ENCODE measurements at places on chromosomes 6 and 20.

- DNase-seq, result no peak
These were observed 35.4 kb upstream of the RCAN2 start for GRCh38 chr6:46526607-46527006.

- no peak for DNase-seq
These were observed 400.1 kb downstream of the NKAIN2 start for GRCh38 chr6:124203812-124204167.

DNA sequence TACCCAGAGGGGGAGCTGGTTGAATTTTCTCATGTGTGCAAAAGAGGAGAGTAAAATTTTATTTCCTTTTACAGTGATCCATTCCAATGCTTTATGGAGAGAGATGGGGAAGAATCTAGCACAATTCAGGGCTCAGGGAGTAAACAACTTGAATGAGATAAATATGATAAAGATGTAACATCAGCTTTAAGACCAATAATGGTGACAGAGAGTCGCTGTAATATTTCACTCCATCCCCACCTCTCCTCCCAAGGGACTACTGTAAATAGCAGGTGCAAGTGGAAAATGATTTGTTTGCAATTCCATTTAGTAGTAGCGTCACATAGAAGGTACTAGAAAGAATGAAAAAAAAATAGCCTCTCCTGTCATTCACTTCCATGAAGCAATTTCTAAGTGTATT is 4.8 kb downstream of the CRISP3 start:
- DNase-seq, result no peak

DNA sequence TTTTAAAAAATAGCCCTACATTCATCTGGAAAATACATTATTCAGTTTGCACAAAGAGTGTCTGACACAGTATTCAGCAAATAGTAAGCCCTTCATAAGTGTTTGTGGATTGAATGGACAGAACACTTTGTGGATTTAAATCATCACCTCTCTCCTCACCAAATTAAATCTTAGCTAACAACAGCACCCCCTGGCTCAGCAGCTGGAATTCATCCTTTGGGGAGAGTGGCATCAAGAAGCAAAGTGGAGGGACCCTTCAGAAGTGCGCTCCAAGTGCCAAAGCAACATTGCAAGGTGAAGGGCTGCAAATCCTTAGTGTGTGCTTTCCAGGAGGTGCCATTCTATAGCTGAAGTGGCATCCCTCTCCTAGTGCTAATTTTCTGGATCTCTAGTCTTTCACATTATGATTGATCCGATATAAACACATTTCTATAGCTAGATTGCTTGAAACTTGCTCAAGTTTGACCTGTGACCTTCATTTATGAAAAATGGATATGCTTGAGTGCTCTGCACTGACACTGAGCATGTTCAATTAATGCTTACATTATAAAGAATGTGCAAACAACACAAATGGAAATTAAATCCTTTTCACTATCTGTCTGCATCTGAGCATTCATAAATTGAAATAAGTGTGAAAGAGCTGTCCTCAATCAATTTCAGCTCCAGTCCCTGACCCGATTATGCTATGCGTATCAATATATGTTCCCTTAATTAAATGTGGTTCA is 891.7 kb downstream of the C6orf118 start:
- DNase-seq, result no peak

DNA sequence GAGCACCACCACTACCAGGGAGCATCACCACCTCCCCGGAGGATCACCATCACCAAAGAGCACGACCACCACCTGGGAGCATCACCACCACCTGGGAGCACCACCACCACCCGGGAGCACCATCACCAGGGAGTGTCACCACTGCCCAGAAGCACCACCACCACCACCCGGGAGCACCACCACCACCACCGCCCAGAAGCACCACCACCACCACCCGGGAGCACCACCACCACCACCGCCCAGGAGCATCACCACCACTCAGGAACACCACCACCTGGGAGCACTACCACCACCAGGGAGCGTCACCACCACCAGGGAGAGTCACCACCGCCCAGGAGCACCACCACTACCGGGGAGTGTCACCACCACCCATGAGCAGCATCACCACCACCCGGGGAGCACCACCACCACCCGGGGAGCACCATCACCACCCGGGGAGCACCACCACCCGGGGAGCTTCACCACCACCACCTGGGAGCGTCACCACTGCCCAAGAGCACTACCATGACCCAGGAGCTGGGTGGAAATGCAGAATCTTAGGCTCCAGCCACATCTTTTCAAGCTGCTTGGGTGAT is 237.3 kb downstream of the SOD2 start:
- DNase-seq, result no peak

GRCh38 chr20:60812561-60812960 is 439.5 kb upstream of the CDH4 start:
- no peak for DNase-seq

- DNase-seq, result no peak
These were observed 24.2 kb downstream of the KIAA0319 start for GRCh38 chr6:24621626-24622289.

GRCh38 chr20:21971436-21971835 is 266.0 kb downstream of the PAX1 start:
- no peak for DNase-seq

DNA sequence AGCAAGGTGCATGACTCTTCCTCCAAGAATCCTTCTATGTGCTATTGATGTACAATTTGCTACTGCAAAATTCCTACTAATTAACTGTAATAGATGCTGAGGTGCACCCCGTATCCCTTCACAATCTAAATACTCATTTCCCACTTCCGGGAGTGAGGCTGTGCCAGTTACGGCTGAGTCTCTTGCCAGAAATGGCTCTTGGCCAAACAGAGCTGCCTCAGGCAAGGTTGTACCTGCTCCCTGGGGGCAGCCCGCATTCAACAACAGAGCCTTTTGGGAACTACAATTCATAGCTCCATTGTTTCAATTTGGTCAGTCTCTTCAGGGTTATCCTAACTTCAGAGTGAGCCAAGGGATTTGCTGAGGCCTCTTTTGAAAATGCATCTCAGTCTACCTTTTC is 789.8 kb upstream of the MAP3K7 start:
- no peak for DNase-seq

- no peak for DNase-seq
These were observed 42.6 kb upstream of the HDGFL1 start for GRCh38 chr6:22526736-22527135.

- no peak for DNase-seq
These were observed 98.6 kb downstream of the RFX6 start for GRCh38 chr6:116975600-116975999.
